SK-N-DZ (cell line): ENCODE measurements at places on chromosomes 3 and 15.

- DNase-seq, result no peak
Measured at GRCh38 chr3:175267121-175267531, 408.0 kb downstream of the NAALADL2 start.

GRCh38 chr3:31575448-31575847, 42.7 kb downstream of the STT3B start:
- DNase-seq, result no peak

GRCh38 chr15:39140060-39140604, 440.7 kb upstream of the THBS1 start:
- DNase-seq, result peak; percentile 10

DNA sequence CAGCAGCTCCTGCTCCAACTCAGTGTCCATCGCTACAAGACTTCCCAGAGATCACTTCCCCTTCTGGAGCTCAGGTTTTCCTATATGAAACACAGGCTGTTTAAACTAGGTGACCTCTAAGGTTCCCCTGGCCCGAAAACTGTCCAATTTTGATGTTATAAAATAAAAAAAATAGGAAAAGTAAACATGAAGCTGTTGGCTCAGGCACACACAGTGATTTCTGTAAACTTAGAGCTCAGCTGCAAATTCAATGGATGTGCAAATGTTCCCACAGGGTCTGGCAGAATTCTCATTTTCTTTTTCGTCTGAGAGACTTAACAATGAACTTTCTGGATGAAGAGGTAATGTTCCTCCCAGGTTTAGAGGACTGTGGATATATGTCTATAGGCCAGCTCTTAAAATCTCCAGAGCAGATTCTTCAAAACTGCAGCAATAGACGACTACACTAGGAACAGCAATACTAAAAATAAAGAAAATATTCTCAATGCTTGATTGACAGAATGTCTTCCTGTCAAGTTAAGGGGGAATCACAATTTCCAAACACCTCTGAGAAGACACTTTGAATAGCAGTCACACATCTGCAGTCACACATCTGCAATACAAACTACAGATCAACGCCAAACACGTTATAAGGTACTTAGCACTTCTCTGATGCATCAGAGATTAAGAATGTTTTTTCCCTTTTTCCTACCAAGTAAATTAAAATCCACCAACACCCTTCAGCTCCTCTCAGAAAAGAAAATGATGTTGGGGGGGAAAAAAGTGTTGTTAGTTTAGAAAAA, 2.8 kb downstream of the NUP210 start:
- DNase-seq, result no peak

GRCh38 chr3:190558316-190558715, 44.4 kb downstream of the IL1RAP start:
- no peak for DNase-seq

DNA sequence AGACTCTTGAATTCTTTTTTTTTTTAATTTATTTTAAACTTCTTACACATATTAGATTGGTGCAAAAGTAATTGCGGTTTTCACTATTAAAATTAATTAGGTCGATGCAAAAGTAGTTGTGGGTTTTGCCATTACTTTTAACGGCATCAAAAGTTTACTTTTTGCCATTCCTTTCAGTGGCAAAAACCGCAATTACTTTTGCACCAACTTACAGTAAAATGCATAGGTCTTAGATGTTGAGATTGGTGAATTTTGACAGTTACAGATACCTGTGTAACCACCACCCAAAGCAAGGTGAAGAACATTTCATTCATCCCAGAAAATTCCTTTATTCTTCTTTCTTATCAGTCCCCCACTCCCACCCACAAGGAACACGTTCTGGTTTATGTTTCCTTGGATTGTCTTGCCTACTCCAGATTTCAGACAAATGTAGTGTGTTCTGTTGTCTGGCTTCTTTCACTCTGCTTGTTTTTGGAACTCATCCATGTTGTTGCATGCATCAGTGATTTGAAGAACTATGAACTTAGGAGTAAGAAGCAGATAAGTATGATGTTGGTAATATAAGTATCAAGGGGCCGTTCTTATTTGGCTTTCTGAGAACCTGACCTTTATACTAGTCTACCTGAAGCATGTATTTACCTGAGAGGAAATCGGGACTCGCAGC, 198.4 kb upstream of the UBE2E1 start:
- no peak for DNase-seq
